ENCODE measurements at places on chromosomes 13 and 19. TPM values are rescaled to one million over a fixed set of nuclear protein-coding genes. Genes with fewer than 3 reads are reported as not detected.

DNA sequence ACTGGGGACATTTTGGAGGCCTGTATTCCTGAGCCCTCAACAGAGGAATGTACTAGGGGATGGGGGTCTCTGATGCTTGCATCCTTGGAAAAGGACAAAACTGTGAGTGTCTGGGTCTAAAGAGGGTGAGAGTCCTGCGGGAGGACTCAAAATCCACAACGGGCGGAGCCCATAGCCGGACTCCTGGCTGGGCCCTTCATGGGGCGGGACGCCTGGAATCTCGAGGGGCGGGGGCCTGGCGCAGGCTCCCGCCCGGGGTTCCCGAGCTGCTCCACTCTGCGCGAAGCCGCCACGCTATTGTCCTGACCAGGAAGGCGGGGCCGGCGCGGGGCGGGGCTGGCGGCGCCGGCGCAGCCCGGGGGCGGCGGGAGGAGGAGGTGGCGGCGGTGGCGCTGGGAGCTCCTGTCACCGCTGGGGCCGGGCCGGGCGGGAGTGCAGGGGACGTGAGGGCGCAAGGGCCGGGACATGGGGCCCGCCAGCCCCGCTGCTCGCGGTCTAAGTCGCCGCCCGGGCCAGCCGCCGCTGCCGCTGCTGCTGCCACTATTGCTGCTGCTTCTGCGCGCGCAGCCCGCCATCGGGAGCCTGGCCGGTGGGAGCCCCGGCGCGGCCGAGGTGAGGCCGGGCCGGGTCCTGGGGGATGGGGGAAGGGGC lies at the start of gene APLP1:
Gene APLP1, plus strand, starts transcription at position 403 of the 651 bp plus-strand sequence. Its CDS starts 63 bp downstream, at position 466.
- no peak within 1 kb of the TSS for H3K4me3 ChIP-seq
- peaks cover 25% of the 10 kb centered on the region for H3K4me1 ChIP-seq
- no peaks in the 10 kb centered on the region for H3K36me3 ChIP-seq

GRCh38 chr13:28831117-28831516 lies 11.0 kb downstream of the MTUS2 start:
- H3K4me1 ChIP-seq = no peaks in the 10 kb centered on the region
- H3K36me3 ChIP-seq = no peaks in the 10 kb centered on the region
- H3K4me3 ChIP-seq = no peak overlapping the region
- H3K27ac ChIP-seq = no peak overlapping the region
- no peak for DNase-seq

GRCh38 chr19:40154121-40154680 lies 37.0 kb upstream of the MAP3K10 start:
- no peak for DNase-seq
- no peaks in the 10 kb centered on the region for H3K27me3 ChIP-seq
- H3K27ac ChIP-seq = no peak overlapping the region

DNA sequence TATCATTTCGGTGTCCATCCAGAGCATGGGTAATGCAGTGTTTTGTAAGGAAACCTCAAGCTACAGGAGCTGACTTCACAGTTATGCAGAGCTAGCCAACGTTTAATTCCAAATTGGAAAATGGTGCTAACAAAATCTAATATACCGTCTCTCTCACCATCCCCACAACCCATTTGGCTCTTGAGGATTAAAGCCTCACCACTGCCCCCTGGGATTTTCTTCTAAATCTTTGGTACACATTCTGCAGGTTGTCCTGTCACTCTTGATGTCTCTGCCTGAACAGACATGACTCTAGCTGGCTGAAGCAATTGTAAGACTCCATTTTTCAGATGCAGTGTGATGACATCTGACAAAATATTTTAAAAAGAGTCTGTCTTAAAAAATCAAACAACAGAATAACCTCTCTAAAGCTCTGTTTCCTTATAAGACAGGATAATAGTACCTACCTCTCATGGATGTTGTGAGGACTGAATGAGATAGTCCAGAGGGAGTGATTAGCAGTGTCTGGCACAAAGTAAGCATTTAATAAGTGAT lies 451.8 kb downstream of the SUCLA2 start:
- H3K4me3 ChIP-seq = no peak overlapping the region
- H3K27ac ChIP-seq = no peak overlapping the region
- no peaks in the 10 kb centered on the region for H3K4me1 ChIP-seq
- no peaks in the 10 kb centered on the region for H3K27me3 ChIP-seq

DNA sequence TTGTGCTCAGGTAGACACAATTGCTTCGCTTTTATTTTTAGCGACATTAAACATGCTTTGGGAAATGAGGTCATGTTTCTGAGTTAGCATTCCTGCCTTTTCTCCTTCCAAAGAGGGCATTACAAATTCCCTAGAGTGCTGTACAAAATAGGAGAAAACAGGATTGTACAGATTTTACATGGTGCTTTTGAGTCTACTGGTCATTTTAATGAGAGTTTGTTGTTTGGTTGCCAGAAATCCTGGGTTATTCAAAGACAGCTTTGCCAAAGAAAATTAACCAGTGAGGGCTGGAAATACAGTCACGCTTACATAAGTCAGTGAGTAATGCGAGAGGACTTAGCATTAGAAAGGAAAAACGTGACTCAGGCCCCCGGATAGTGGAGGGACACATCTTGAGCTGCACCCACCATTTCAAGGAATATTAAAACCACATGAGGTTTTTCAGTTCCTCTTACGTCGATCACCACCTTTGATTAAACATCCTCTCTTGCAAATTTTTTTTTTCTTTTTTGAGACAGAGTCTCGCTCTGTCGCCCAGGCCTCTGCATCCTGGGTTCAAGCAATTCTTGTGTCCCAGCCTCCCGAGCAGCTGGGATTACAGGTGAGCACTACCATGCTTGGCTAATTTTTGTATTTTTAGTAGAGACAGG lies 55.4 kb downstream of the SACS start:
- peaks cover 1% of the 10 kb centered on the region for H3K36me3 ChIP-seq
- H3K27ac ChIP-seq = no peak overlapping the region
- H3K27me3 ChIP-seq = no peaks in the 10 kb centered on the region
- H3K4me3 ChIP-seq = no peak overlapping the region
- peak; percentile 9 for DNase-seq

GRCh38 chr13:38412266-38412665 lies 62.6 kb downstream of the UFM1 start:
- H3K27me3 ChIP-seq = no peaks in the 10 kb centered on the region
- no peak overlapping the region for H3K4me3 ChIP-seq
- H3K4me1 ChIP-seq = no peaks in the 10 kb centered on the region
- H3K27ac ChIP-seq = no peak overlapping the region

GRCh38 chr19:17950310-17951156 lies 16.4 kb upstream of the KCNN1 start:
- no peak for DNase-seq
- peak overlapping the region; percentile 2 for H3K4me3 ChIP-seq
- peaks cover 67% of the 10 kb centered on the region for H3K27me3 ChIP-seq
- H3K36me3 ChIP-seq = no peaks in the 10 kb centered on the region
- H3K4me1 ChIP-seq = peaks cover 2% of the 10 kb centered on the region

- no peak overlapping the region for H3K27ac ChIP-seq
- H3K27me3 ChIP-seq = peaks cover 47% of the 10 kb centered on the region
- H3K36me3 ChIP-seq = no peaks in the 10 kb centered on the region
- peaks cover 2% of the 10 kb centered on the region for H3K4me1 ChIP-seq
- DNase-seq = no peak
- H3K4me3 ChIP-seq = no peak overlapping the region
These were observed 87.5 kb downstream of the ING1 start for GRCh38 chr13:110801044-110801443.

DNA sequence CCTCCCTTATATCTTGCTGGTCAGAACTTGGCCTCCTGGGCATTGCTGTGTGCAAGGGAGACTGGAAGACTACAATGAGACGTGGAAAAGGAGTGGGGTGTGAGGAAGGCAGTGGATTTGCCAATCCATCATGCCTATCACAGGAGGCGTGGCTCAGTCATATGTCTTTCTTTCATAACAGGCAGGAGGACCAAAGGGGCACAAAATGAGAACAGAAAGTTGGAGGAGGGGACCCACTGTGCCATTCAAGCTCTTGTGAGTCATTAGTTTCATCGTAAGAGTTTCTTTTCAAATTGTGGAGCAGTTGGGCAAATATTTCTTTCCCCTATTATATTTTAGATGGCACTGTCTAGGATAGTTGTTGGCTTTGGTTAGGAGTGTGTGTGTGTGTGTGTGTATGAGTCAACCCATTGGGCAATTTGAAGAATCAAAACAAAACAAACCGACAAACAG lies 471.5 kb downstream of the TSHZ3 start:
- DNase-seq = no peak
- H3K36me3 ChIP-seq = no peaks in the 10 kb centered on the region
- H3K27me3 ChIP-seq = no peaks in the 10 kb centered on the region

- H3K4me3 ChIP-seq = no peak overlapping the region
- H3K36me3 ChIP-seq = no peaks in the 10 kb centered on the region
- DNase-seq = no peak
- no peak overlapping the region for H3K27ac ChIP-seq
- H3K4me1 ChIP-seq = no peaks in the 10 kb centered on the region
These were observed 63.8 kb downstream of the KCTD15 start for GRCh38 chr19:33860312-33861090.

DNA sequence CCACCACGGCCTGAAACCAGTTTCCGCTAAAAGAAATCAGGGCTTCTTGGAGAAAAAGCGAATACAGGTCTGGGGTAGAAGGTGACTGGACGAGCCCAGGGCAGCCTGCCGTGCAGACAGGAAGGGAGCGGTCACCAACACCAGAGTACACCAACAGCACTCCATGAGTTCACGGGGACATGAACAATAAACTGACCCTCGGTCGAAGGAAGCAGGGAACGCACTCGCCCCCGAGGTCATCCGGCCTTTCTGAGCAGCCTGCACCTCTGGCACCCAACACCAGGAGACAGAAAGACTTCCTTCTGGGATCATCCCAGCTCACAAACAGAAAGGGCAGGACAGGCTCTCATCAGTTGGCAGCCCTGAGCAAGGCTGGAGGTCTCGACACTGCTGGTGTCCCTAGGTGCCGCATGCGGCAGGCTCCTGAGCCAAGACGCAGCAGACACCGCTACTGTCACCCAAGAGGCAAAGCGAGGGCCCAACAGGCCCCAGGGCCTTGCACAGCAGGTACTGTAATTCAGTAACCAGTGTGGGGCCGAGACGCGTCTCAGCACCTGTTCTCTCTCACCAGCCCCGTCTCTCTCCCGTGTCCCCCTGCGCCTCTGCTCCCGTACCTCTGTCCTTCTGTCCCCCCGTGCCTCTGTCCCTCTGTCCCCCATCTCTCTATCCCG lies 18.0 kb downstream of the DCUN1D2 start:
- DNase-seq = no peak
- no peak overlapping the region for H3K4me3 ChIP-seq
- no peaks in the 10 kb centered on the region for H3K27me3 ChIP-seq
- H3K4me1 ChIP-seq = no peaks in the 10 kb centered on the region

DNA sequence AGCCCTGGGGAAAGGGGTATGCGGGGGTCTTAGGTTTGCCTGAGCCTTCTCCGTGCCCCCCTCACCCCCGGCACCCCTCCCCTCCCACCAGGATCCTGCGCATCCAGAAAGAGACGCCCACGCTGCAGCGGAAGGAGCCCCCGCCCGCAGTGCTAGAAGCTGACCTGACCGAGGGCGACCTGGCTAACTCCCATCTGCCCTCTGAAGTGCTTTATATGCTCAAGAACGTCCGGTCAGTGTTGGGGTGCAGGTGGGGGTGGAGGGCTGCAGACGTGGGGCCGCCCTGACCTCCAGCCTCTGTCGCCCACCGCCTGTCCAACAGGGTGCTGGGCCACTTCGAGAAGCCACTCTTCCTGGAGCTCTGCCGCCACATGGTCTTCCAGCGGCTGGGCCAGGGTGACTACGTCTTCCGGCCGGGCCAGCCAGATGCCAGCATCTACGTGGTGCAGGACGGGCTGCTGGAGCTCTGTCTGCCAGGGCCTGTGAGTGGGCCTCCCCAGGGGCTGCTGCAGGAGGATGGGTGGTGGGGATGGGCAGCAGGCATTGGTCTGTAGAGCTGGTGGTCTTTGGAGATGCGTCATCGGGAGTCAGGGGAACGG lies 4.4 kb downstream of the PNPLA6 start:
- H3K4me3 ChIP-seq = no peak overlapping the region
- H3K27ac ChIP-seq = no peak overlapping the region
- H3K27me3 ChIP-seq = no peaks in the 10 kb centered on the region
- no peak for DNase-seq

- no peaks in the 10 kb centered on the region for H3K36me3 ChIP-seq
- no peak overlapping the region for H3K4me3 ChIP-seq
- no peak overlapping the region for H3K27ac ChIP-seq
- no peaks in the 10 kb centered on the region for H3K4me1 ChIP-seq
- H3K27me3 ChIP-seq = no peaks in the 10 kb centered on the region
These were observed 8.5 kb downstream of the PIP5K1C start for GRCh38 chr19:3691726-3692125.

DNA sequence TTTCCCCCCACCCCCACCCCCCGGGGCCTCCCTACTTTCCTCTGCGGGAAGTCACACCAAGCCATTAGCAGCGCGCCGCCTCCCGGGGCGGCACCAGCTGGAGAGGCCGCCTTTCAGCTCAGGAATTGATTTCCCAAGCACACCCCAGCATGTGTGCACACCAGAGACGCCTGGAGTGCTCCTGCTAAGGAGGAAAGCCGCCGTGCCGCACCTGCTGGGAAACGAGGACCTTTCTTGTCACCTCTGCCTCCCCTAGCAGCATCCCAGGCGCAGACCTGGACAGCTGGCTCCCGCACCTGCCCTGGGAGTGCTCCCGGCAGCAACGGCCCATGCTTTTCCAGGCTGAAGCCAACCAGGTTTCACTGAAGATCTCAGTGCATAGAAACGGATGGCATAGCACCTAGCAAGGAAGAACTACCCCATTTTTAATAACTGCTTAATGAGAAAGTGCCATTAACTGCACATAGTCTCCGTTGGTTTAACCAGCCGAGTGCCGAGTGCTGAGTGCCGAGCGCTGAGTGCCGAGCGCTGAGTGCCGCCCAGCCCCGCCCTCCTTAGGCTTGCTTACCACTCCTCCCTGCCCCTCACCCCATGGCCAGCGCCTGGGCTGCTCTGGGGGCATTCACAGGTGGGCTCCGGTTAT lies 165.0 kb downstream of the USP12 start:
- no peaks in the 10 kb centered on the region for H3K36me3 ChIP-seq
- no peaks in the 10 kb centered on the region for H3K27me3 ChIP-seq
- H3K4me1 ChIP-seq = no peaks in the 10 kb centered on the region

GRCh38 chr19:8324186-8325050 lies 3.1 kb downstream of the RPS28 start:
- no peaks in the 10 kb centered on the region for H3K27me3 ChIP-seq
- H3K36me3 ChIP-seq = peaks cover 20% of the 10 kb centered on the region
- DNase-seq = no peak

The DCT gene
- 0.79 TPM for total RNA-seq

The CDC42EP5 gene
- total RNA-seq = not detected

The KANK3 gene
- 5.5 TPM for total RNA-seq

The KLK5 gene
- total RNA-seq = not detected

The JAK3 gene
- 224 TPM for total RNA-seq

The KLK12 gene
- total RNA-seq = not detected

The IGFL2 gene
- not detected for total RNA-seq

The PLEKHG2 gene
- total RNA-seq = 35.1 TPM

The CCDC8 gene
- total RNA-seq = 0.13 TPM

Data from T-cell (primary cell).